ENCODE measurements at places on chromosomes 7 and 10.

- no peak for DNase-seq
Measured at GRCh38 chr7:2673934-2674333, 14.1 kb upstream of the AMZ1 start.

- no peak for DNase-seq
Measured at GRCh38 chr10:6037422-6037821, 24.7 kb downstream of the IL2RA start.

DNA sequence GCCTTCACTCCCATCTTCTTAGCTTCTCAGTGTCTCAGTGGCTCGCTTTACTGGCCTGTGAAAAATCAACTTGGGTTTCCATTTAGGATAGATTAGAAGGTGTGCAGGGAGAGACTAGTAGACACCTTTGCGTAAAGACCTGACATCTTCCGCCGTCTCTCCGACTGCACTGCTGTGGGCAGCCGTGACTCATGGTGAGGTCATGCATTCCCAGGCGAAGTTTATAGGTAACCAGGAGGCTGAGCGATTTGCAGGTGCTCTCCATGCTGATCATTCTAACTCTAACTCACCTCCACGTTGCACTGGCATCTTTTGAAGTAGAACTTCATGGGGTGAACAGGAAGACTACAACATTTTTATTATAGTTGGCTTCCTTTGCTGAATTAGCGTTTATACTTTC lies 68.0 kb upstream of the ZNF438 start:
- DNase-seq = no peak

DNA sequence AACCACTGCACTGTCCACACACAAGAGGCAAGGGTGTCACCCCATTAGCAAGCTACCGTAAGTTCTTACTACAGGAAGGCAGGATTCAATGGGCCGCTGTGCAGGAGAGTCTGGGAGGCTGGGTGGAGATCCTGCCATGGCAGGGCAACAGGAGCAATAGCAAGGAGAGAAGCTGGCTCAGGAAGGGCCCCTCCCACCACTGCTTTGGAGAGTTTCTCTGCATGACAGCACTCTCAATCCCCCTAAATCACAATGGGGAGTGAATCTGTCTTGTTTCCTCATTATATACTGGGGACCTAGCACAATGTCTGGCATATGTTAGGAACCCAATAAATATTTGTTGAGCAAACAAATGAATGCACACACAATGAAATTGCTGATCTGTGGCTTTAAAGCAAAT lies 83.2 kb upstream of the SFMBT2 start:
- DNase-seq = no peak

DNA sequence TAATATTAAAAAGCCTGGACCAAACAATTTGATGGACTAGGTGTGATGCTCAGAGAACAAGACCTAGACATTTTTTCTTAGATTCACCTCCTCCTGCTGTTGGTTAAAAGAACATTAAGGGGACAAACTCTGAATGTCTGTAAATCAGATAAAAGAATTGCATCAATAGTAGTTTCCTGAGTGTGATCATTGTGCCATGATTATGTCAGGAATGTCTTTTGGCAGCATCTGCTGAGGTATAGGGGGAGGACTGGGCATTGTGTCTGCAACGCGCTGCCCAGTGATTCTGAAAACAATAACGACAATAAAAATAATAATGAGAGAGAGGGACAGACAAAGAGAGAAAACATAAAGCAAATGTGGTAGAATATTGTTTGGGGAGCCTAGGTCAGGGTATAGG lies 6.9 kb downstream of the C7orf57 start:
- no peak for DNase-seq

- DNase-seq = peak; percentile 19
Measured at GRCh38 chr7:46178661-46179060, 257.6 kb upstream of the IGFBP3 start.

- DNase-seq = no peak
Measured at GRCh38 chr7:69871886-69872569, 273.8 kb downstream of the AUTS2 start.

GRCh38 chr7:23691320-23691719 lies 11.3 kb downstream of the FAM221A start:
- DNase-seq = no peak

DNA sequence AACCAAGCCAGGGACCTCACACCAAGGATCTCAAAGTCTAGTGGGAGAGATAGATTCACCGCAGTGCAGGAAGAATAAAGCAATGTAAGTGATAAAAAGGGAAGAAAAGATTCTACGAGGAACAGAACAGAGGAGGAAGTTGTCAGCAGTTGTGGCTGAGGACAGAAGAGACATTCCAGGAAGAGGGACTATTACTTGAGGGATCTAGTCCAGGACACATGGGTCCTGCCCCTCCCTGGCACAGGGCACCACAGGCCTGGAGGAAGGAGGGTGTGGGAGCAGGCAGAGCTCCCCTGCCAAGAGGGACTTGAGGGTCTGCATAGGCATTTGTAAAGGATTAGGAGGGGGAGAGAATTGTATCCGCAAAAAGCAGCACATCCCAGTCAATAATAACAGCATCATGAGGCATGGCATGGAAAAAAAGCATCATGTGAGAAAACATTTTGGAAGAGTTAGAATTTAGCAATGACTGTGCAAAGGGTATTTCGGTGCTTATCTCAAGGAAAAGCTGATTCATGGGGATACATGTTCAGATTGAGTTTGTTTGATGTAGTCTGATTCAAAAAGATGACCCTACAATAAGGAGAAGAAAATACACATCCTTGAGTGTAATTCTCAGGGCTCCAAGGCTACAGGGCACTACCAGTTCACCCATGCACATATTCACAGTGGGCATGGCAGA lies 12.7 kb downstream of the C10orf71 start:
- DNase-seq = no peak

GRCh38 chr7:36637417-36637816 lies 86.9 kb downstream of the AOAH start:
- DNase-seq = no peak

DNA sequence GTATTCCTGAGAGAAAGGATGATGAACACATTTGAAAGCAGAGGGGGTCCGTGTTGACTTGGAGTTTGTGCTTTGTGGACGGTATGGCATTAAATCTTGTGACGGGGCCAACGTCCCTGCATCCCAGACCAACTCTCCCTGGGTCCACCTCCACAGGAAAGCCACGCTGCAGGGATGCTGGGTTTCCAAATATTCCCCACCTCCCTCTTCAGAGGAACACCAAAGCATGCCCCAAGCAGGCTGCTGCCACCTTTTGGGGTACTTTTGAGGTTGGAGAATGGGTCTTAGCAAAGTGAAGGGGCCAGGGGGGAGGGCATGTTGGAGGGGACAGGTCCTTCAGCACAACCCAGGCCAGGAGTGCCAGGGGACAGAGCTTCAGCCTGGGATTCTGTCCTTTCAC lies 504.4 kb downstream of the TCERG1L start:
- no peak for DNase-seq

GRCh38 chr7:151429237-151429559 lies 10.7 kb downstream of the CRYGN start:
- DNase-seq = no peak

DNA sequence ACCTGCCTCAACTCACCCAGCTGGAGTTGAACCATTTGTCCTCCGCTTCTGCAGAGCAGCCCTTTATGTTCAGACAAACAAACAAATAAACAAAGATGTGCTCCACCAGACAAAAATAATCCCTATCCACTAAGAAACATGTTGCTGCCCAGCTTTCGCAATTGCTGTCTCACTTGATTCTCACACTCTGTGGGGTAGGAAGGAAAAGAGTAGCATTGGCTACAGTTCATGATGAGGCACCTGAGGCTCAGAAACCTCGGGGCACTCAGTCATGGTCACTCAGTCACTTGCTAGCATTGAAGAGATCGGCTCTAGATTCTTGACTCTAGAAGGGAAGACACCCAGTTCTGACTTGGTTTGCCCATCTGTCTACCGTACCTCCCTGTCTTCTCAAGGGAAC lies 88.0 kb upstream of the ZMIZ1 start:
- DNase-seq = no peak

GRCh38 chr10:8294779-8295178 lies 240.3 kb downstream of the GATA3 start:
- no peak for DNase-seq

DNA sequence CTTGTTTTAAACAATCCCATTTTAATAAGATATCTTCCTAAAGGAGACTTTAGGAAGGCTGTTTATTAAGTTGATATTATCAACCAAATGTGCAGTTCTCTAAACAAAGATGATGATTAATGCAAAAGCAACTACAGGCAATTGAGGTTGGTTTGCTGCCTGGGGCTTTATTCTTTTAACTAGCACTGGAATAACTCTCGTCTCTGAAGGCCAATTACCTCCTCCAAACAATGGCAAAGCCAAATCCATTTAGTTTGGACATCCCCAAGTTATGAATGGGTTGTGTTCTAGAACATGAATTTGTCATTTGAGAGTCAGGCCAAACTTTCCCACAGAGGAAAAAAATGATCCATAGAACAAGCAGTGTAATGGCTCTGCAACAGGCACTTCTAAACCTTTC lies 114.1 kb downstream of the SLC16A9 start:
- no peak for DNase-seq

DNA sequence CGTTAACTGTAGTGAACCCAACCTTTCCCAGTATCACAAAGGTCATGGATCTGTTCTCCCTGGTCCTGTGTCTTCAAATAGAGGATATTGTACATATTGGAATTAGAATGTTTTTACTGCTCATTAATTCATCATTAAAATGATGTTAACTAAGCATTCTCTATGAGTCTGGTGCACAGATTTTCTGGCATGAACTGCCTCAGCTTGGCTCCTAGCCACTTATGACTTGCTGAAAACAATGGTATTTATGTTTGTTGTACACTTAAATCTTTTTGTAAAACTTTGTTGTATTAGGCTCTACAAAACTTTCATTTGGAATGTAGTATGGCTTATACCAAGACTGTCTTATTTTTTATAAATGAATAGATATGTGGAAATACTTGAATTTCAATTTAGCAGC lies 329.4 kb downstream of the TFEC start:
- no peak for DNase-seq

- no peak for DNase-seq
Measured at GRCh38 chr7:29035044-29035740, 77.1 kb upstream of the TRIL start.

DNA sequence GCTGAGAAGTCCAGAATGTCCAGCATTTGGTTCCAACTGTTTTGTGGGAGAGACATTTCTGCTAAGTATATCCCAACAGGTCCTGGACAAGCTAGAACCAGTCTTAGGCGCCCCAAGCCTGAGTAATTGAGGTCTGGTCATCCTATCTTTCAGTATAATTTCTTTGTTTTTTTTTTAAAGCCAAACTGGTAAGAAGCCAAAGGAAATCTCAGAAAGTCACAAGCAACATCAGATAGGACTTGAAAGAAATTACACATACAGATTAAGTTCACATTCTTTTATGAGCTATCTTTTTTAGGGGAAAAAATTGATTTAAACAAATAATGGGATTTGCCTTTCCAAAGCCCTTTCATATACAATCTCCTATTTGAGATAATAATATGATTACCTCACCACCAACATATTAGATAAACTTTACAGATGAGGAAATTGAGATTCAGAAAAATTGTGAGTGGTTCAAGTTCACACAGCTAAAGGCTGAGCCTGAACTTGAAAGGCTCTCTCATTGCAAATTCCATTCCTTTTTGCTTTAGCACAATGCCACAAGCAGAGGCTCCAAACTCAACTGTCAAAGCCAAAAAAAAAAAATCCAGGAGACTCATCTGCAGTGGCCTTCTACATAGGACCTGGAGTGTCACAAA lies 15.0 kb downstream of the PDLIM1 start:
- no peak for DNase-seq

DNA sequence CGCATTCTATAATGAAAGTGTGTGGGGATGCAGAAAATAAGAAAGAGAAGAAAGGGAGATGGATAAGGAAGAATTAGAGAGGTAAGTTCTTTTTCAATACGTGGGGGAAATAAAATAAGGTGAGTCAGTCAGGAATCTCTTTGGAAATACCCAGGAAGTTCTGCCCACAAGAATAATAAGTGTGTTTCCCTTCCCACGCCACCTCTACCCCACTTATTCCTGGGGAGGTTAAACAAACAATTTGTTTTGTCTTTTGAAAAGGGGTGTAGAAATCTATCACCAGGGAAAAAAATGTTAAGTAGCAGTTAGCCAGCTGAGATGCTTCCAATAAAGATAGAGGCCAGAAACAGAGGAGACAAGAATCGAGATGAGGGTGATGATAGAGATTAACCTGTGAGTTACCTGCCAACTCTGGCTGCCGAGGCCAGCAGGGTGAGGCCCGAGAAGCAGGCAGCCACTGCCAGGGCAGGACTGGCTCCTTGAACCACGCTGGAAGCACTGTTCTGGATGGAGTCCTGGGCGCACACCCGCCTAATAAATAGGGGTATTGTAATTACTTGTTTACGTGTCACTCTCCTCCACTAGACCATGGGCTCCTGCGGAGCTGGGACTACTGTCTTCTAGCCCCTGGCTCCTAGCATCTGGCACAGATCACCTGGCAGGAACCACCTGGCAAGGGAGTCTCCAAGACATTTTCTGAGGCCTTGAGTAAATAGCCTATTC lies 191.3 kb downstream of the FGFR2 start:
- no peak for DNase-seq

- no peak for DNase-seq
Measured at GRCh38 chr10:50604049-50604640, 19.6 kb downstream of the SGMS1 start.

Data from occipital lobe (tissue), 3 donors.